ENCODE measurements at places on chromosomes 5 and 9.
A peak's percentile ranks its signal among the peaks of the same experiment; 100 is the strongest.

DNA sequence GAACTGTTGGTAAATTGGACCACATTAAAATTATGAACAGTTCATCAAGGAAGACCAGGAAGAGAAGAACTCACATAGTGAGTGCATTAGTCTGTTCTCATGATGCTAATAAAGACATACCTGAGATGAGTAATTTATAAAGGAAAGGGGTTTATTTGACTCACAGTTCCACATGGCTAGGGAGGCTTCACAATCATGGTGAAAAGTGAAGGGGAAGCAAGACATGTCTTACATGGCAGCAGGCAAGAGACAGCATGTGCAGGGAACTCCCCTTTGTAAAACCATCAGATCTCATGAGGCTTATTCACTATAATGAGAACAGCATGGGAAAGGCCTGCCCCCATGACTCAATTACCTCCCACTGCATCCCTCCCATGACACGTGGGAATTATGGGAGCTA lies 135.9 kb upstream of the MAN2A1 start:
- DNase-seq: no peak

- peak; percentile 68 for DNase-seq
Measured at GRCh38 chr5:134846641-134846960, 833 bp downstream of the C5orf24 start.

- DNase-seq: no peak
Measured at GRCh38 chr5:24823625-24824024, 178.8 kb upstream of the CDH10 start.

GRCh38 chr5:42719034-42719433 lies 37.6 kb upstream of the CCDC152 start:
- no peak for DNase-seq

GRCh38 chr9:90629991-90630390 lies 12.6 kb downstream of the DIRAS2 start:
- DNase-seq: no peak

GRCh38 chr5:170737591-170737990 lies 45.9 kb upstream of the GABRP start:
- DNase-seq: no peak

GRCh38 chr5:130529511-130530485 lies 625.5 kb downstream of the CHSY3 start:
- DNase-seq: no peak

- no peak for DNase-seq
Measured at GRCh38 chr5:78794693-78795215, 146.2 kb upstream of the LHFPL2 start.

DNA sequence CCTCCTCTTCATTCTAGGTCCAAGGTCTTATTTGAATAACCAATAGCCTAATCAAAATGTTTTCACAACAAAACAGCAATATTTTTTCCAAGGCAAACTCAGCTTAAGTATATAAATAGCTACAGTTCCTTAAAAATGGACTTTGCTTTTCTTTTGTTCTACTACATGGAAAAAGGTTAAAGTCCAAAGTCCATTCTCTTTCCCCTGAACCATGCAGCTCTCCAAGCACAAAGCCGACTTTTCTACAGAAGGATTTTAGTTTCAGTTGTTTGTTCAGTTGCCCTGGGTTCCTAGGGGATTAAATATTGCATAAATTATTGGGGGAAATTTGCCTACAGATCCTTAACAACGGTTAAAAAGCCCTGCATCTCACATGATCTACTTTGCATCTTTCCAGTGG lies 677.0 kb upstream of the KLF4 start:
- DNase-seq: peak; percentile 11

DNA sequence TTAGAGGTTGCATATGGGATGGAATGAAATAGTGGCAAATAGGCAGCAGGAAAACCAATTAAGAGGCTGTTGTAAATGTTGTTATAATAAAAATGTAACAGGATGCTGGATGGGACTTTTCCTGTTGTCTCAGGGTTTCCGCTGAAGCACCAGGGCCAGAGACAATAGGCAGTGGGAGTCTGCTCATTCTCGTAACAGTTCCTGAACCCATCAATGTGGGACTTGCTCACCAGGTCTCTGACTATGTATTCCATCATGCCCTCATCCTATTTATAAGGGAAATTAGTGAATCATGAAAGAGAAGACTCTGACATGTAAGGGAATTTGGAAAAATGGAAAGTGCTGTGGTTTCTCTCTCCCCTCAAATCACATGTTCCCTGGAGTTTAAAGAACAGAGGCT lies 23.5 kb upstream of the SSBP2 start:
- DNase-seq: no peak

GRCh38 chr5:128380337-128380736 lies 157.7 kb downstream of the FBN2 start:
- DNase-seq: no peak

GRCh38 chr5:143472576-143472975 lies 69.1 kb upstream of the NR3C1 start:
- no peak for DNase-seq

GRCh38 chr9:38226491-38226951 lies 157.5 kb upstream of the SHB start:
- peak; percentile 32 for DNase-seq

GRCh38 chr9:84490206-84490841 lies 149.8 kb upstream of the SLC28A3 start:
- DNase-seq: no peak

DNA sequence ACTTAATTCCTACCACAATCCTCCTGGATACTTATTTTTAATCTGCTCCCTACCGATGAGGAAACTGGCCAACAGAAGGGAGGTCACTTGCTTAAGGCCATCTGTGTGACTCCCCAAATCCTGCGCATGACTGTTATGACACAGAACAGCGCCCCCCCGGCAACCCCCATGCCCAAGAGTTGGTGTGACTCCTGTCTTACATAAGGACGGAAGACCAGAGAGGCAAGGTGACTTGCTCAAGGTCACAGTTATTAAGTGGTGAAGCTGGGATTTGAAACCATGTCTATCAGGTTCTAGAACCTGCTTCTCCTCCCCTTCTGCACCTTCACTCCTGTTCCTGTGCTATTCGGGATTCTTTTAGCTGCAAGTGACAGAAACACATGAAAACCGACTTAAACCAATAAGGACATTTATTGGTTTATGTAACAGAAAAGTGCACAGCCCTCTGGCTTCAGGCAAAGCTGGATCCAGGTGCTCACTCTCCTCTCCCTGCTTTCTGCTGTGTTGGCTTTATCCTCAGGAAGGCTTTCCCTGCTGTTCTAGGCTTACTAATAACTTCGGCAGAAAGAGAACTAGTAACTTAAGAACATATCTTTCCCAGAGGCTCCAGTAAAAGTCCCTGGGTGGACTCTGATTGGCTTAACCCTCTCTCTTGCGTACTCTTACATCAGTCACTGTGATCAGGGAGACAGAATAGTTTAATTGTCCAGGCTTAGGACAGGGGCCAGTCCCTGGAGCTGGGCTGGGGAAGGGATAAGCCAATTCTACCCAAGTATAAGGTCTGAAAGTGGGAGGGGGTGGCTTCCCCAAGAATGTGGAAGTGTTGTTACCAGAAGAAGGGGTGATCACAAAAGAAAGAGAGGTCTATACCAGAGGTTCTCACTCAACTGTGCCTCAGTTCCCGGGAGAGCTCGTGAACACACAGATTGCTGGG lies 43.7 kb downstream of the FGF18 start:
- DNase-seq: no peak

All from HAP-1 (cell line).